ENCODE measurements at places on chromosomes 6 and 20.

- DNase-seq, result no peak
Measured at GRCh38 chr6:3377536-3378397, 79.1 kb downstream of the SLC22A23 start.

DNA sequence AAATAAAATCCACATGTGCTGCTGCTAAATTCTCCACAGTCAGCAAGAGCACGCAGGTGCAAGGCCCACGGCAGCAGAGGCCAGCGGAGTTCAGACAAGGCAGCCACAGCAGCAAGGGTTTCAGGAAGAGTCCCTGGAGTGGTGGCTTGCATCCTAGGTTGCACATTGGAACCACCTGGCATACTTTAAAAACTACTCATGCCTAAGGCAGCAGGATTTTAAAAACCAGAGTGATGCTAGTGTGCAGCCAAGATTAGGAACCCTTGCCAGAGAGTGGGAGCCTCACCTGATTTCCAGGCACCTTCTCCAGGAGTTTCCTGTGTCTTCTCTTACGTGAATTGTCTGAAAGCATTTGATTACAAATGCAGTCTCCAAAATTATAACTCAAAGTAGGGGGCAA, 104.0 kb upstream of the GPR6 start:
- no peak for DNase-seq

- no peak for DNase-seq
Measured at GRCh38 chr6:155187994-155188706, 75.7 kb upstream of the CLDN20 start.

GRCh38 chr6:150271501-150272263, 97.1 kb upstream of the IYD start:
- DNase-seq, result no peak

- no peak for DNase-seq
Measured at GRCh38 chr6:132742495-132742894, 15.2 kb downstream of the VNN2 start.

- DNase-seq, result no peak
Measured at GRCh38 chr6:142819603-142820337, 125.2 kb downstream of the HIVEP2 start.

GRCh38 chr20:19784511-19785172, 26.6 kb downstream of the RIN2 start:
- no peak for DNase-seq

DNA sequence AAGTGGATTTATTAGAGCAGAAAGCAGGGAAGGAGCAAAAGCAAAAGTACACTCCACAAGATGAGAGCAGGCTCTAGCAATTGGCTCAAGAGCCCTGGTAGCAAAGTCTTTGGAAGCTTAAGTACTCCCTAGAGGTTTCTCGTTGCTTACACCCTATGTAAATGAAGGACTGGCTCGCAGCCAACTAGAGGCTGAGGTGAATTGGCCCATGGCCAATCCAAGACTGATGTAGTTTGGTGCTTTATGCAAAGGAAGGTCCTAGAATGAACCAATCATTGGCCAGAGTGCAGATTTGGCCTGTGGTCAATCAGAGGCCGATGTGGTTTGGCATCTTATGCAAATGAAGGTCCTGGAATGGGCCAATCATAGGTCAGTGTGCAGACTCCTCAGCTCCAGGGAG, 191.3 kb upstream of the ARID1B start:
- DNase-seq, result no peak

DNA sequence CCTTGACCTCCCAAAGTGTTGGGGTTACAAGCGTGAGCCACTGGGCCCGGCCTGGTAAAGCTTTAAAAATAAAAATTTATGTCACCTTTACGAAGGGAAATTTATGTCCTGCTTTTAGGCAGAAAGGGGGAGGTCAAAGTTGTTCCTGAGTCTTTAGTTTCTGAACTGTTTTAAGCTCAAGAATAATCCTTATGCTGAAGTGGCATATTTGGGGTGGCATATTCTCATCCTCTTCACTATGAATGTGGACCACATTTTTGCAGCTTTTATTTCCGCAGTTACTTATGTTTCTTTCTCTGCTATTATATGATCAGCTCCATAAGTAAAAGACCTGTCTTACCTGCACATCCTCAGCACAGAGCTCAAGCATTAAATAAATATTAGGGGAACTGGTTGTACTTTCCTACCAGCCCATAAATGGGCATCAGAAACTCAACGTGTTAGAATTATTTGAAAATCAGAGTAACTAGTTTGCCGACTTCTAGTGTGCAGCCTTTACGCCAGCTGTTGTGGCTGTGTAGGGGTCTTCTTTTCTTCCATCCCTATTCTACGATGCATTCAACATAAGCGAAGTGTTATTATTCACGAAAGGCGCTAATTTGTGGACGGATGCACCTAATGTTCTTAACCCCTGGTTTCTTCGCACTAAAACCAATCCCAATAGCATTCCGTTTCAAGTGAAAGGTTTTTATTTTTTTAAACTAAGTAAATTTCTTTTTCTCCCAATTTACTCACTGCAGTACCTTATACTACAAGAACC, 867 bp upstream of the AKAP7 start:
- DNase-seq, result no peak

GRCh38 chr6:131694832-131695426, 6.3 kb downstream of the OR2A4 start:
- DNase-seq, result peak; percentile 63

GRCh38 chr20:38135271-38135650, 29.8 kb downstream of the TGM2 start:
- DNase-seq, result no peak

GRCh38 chr6:108904741-108905140, 56.5 kb downstream of the ARMC2 start:
- no peak for DNase-seq

DNA sequence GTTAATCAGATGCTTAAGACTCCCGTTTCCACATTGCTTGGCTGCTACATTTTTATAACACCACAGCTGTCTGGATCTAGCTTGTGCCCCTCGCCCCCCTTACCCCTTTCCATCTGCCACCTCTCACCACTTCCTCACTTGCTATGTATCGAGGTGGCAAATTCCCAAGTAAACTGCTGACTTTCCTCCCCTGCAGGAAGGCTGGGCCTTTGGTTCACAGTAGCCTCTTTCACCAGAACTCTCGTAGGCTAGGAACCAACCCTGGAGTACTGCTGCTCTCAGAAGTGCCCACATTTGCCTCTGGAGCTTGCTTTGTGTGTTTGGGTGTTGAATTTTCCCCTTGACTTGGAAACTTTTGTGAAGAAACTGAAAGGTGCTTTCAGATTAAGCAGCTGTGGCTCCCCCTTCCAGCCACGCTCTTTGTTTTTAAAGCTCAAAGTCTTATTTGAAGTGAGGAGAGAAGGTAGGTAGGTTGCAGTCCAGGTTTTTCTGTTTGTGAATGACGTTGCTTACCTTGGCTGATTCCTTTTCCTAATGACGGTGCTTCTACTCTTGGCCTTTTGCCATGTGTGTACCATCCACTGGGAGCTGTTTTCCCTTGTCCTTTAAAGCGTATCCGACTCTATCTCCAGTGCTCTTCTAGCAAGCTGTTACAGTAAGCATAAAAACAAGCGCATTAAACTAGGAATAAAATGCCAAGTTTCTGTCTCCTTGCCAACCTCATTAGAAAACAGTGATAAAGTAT, 90.4 kb downstream of the CARMIL1 start:
- DNase-seq, result no peak

DNA sequence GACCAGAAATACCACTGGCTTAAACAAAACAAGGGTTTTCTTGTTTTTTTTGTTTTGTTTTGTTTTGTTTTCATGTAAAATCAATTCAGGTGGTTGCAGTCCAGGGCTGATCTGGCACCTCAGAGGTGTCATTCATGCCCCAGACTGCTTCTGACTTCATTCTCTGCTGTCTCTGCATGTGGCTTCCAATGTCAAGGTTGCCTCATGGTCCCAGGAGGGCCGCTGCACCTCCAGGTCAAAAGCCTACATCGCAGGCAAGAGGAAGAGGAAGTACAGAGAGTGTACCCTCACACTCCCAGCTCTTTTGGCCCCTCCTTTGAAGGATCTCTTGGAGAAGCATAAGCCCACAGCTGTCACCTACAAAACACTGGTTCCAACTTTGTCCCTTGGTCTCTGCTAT, 1.4 kb upstream of the BTN3A1 start:
- DNase-seq, result no peak

- DNase-seq, result no peak
Measured at GRCh38 chr6:163313981-163314380, 100.5 kb upstream of the QKI start.

Data from 8988T (cell line).